CD4-positive, alpha-beta T cell treated with Interleukin-15 for 4 hours (primary cell): ENCODE measurements at places on chromosomes 11 and 22.

DNA sequence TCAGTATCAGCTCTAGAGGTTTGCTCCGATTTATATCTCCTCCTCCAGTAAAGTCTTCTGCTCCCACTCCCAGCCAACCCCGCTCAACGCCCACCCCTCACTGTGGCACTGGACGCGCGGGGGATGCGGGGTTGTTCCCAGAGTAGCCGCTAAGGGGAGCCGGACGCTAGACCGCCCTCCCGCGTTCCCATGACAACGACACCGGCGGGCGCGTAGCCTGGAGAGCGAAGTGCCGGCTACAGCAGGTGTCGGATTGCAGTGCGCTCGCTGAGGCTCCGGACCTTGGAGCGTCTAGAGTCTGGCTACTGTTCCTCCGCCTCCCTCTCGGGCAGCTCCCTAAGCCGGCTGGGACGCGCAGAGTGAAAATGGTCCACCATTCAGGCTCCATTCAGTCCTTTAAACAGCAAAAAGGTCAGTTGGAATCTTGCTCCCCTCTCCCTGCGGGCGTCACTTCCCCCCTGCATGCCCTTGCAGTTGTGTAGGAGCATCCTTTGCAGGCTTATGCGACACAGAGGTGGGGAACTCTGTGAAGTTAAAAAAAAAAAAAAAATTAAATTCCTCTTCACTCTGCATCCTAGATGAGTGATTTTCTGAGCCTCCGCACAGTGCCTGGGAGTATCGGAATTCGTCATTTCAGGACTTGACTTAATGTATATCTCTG, at the start of gene ANO3:
Gene ANO3 (plus strand): TSS at position 220 of the 661 bp plus-strand sequence. CDS start 146 bp downstream, at position 366.
- DNase-seq = no peak

GRCh38 chr11:101436511-101437142, 147.2 kb downstream of the TRPC6 start:
- DNase-seq = no peak

DNA sequence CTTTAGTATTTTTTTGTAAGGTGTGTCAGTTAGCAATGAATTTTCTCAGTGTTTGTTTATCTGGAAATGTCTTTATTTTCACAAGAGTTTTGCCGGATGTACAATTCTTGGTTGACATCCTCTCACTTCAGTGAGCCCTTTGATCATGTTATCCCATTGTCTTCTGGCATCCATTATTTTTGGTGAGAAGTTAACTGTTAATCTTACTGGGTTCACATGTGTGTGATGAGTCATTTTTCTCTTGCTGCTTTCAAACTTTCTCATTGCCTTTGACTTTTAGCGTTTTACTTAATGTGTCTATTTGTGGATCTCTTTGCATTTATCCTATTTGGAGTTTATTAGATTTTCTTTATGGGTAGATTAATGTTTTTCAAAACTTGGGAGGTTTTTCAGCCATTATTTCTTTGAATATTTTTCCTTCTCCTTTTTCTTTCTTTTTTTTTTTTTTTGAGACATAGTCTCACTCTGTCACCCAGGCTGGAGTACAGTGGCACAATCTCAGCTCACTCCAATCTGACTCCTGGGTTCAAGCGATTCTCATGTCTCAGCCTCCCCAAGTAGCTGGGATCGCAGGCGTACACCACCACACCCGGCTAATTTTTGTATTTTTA, 100.5 kb upstream of the RRM1 start:
- DNase-seq = no peak

DNA sequence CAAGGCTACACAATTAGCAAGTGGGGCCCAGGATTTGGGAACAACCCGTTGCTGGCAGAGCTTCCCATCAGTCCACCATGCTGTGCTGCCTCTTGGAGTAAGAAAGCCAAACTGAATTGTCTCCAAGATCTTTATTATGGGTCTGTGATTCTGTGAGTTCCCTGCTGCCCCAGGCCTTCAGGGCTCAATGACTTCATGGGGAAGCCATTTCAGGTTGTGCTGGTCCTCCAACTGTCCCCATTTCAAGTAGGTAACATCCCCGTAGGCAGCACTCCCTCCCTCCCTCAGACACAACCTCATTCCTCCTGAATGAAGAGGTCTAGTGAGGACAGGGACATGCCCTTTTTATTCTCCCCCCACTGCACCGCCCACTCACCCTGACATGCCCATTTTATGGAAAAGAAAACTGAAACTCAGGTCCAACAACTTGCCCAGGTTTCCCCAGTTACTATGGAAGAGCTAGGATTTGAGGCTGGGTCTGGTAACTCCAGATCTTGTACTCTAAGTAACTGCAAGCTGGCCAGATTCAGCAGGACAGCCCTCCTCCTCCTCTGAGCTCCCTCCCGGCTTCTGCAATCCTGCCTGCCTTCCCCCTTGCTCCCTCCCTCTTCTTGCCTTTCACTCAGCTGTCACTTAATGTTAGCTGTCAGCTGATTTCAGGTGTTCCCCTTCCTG, 8.2 kb upstream of the YWHAH start:
- DNase-seq = no peak

- DNase-seq = no peak
Observed at GRCh38 chr11:1511937-1512496, 25.4 kb upstream of the MOB2 start.

DNA sequence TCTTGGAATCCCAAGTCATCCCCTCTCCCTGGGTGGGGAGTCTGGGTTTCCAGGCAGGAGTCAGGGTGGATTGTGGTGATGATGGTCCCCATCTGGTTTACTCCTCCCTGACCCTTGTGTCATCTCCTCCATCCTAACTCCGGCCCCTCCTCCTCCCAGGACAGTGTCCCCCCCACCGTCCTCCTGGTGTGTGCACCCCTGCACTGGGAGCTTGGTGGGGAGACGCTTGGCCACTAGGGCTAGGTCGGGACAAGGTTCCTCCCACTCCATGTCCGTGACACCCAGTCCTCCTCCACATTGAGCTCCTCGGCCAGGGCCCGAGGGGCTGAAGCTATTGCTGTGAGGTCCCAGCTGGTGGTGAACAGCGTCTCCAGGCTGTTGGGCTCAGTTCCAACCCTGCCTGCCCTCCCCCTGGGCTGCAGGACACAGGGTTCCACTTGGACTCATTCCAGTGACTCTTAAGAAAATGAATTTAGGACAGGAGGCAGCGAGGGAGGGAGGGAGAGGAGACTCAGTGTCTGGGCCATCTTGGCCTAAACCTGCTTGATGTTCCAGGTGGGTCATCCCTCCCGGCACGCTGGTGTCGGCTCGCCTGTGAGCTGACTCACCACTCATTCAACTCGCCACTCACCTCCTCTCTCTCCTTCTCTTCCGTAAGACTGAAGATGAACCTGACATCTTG, 433.2 kb downstream of the TBC1D22A start:
- no peak for DNase-seq

- no peak for DNase-seq
Observed at GRCh38 chr11:11420899-11421285, 67.8 kb upstream of the CSNK2A3 start.

DNA sequence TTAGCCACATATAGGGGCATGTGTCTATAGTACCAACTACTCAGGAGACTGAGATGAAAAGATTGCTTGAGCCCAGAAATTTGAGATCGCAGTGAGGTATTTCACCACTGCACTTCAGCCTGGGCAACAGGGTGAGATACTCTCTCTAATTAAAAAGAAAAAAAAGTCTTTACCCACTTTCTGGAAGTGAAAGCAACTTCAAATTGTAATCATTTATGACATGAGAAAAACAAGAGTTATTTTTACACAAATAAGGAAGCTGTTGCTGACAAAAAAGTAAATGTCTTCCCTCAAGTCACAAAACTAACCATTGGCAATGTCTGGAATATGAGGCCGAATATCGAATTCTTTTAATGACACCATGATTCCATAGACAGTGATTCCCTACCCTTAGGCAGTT, 71.4 kb downstream of the GLYATL1 start:
- DNase-seq = no peak

DNA sequence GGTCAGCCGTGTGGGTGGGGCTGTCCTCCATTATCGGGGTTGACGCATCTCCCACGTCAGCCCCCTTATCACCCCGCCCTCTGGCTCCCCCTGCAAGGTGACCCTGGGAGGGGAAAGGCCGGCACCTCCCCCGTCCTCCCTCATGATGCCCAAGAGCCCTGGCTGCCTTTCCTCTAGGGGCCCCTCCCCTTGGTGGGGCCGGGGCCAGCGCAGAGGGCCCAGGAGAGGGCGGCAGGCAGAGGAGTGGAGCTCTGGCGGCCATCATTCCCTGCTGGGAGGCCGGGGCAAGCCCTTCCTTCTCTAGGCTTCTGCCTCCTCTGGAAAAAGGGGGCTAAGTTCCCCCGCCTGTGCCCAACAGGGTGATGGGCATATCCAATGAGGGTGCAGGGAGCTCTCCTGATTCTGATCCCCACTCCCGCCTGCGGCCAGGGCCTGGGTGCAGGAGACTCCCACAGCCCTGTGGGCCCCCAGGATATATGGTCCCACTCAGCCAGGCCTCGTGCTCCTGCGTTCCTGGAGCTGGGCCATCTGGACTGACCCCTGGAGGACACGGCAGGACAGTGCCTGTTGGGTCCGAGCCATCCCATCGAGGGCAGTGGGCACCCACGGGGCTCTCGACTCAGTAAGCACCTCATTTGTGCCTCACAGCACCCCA, 12.3 kb downstream of the MYRF start:
- DNase-seq = no peak

GRCh38 chr22:37011472-37011871, 7.8 kb downstream of the TST start:
- no peak for DNase-seq

DNA sequence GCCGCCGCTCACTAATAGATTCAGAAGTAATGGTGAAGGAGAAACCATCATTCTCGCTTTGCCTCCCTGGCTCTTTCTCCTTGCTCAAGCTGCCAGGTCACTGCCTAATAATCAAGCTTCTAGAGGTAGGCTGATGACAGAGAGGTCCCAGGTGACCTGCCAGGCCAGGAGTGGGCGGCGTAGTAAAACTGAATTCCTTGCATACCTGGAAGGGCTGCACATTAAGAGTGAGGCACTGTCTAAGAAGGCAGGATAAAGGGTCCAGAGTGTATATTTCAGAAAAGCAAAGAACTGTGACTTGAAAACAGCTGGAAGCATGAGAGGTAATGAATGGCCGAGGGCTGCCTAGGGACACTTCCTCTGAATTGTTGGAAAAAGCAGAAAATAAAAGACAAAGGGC, 4.1 kb downstream of the SYT13 start:
- DNase-seq = no peak

- no peak for DNase-seq
Observed at GRCh38 chr11:128411812-128412211, 175.5 kb downstream of the ETS1 start.

DNA sequence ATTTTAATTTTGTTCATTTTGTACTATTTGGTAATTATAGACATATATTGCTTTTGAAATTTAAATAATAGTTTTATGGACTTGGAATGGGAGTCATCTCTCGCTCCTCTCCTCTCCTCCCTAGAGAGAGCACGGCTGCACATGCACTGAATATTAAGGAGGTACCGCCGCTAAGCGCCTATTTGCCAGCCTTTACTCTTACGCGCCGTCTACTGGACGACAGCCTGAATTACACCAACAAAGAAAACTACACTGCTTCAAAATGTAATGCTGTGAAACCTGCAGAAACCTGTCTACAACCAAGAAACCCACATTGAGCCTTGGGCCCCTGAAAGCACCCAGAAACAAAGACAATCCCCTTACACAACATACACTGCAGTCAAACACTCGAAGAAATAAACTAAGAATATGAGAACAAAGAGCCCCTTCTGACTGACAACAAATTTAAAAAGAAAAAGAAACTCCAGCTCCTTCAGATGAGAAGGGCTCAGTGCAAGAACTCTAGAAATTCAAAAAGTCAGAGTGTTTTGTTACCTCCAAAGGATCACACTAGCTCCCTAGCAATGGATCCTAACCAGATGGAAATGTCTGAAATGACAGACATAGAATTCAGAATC, 737.2 kb downstream of the LRRC4C start:
- DNase-seq = no peak

- no peak for DNase-seq
Observed at GRCh38 chr11:13119361-13119760, 110.2 kb downstream of the RASSF10 start.

DNA sequence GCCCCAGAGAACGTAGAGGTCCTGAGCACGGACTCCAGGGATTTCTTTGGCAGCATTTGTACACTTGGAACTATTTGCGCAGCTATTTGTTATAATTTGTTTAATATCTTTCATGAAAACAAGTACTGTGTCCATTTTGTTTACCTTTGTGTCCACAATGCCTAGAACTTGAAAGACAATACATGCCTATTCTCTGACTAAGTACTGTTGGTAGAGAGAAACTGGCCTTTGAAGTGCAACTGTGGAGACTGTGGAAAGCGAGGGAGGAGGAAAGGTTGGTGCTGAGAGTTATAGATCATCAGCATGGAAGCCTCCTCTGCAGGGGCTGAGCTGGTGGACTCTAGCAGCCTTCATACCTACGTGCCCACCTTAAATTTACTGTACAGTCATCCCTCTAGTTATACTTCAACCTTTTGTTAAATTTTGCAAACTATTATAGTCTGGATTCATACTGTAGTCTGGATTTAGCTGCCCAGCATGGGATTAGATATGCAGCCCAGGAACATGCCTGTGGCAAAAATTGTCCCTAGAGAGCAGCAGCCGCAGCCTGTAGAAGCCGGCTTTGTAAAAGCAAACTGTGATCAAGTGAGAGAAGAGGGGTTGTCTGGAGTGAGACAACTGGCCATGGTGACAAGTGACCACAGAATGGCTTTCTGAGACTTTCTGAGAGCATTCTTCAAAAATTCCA, 24.2 kb upstream of the YAP1 start:
- no peak for DNase-seq
